Left lung (tissue), 14 donors: ENCODE measurements at places on chromosomes 6 and 20. TPM values are rescaled to one million over a fixed set of nuclear protein-coding genes. Genes with fewer than 3 reads are reported as not detected.

GRCh38 chr6:44475417-44475778 lies 87.9 kb downstream of the CDC5L start:
- H3K4me3 ChIP-seq: no peak overlapping the region
- H3K4me1 ChIP-seq: no peaks in the 10 kb centered on the region
- peaks cover 21% of the 10 kb centered on the region for H3K27me3 ChIP-seq
- DNase-seq: no peak
- no peaks in the 10 kb centered on the region for H3K36me3 ChIP-seq

GRCh38 chr6:16673011-16673797 lies 88.1 kb downstream of the ATXN1 start:
- peaks cover 81% of the 10 kb centered on the region for H3K4me1 ChIP-seq
- no peak for DNase-seq
- H3K4me3 ChIP-seq: no peak overlapping the region
- no peaks in the 10 kb centered on the region for H3K36me3 ChIP-seq
- H3K27me3 ChIP-seq: no peaks in the 10 kb centered on the region
- H3K27ac ChIP-seq: no peak overlapping the region

EMILIN3 gene
- polyA plus RNA-seq: 1.8 TPM

- H3K4me3 ChIP-seq: no peak overlapping the region
- H3K4me1 ChIP-seq: no peaks in the 10 kb centered on the region
- H3K27me3 ChIP-seq: no peaks in the 10 kb centered on the region
Measured at GRCh38 chr6:166830891-166831363, 125.4 kb downstream of the RNASET2 start.

DNA sequence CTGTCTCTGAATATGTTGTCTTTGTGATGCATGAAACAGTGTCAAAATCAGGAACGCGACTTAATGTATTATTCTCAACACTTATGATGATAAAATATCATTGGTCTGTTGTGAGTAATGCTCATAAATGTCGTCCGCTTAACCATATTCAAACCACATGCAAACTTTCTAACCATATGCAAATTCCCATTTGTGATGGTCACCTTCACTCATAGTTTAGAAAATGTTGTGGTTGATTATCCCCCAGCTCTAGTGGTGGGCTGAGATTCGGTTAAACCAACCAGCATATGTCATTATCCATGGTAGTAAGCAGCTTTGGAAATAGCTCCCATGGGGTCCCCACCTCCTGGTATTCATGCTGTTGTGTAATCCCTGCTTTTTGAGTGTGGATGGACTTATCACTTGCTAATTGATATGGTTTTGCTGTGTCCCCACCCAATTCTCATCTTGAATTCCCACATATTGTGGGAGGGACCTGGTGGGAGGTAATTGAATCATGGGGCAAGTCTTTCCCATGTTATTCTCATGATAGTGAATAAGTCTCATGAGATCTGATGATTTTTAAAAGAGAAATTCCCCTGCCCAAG lies 360.0 kb upstream of the TSHZ2 start:
- no peaks in the 10 kb centered on the region for H3K4me1 ChIP-seq
- no peak overlapping the region for H3K4me3 ChIP-seq
- no peaks in the 10 kb centered on the region for H3K36me3 ChIP-seq
- H3K27me3 ChIP-seq: no peaks in the 10 kb centered on the region
- no peak overlapping the region for H3K27ac ChIP-seq
- no peak for DNase-seq

UNC5CL gene
- 8.3 TPM for polyA plus RNA-seq
